ENCODE measurements at places on chromosomes 1 and 21.

DNA sequence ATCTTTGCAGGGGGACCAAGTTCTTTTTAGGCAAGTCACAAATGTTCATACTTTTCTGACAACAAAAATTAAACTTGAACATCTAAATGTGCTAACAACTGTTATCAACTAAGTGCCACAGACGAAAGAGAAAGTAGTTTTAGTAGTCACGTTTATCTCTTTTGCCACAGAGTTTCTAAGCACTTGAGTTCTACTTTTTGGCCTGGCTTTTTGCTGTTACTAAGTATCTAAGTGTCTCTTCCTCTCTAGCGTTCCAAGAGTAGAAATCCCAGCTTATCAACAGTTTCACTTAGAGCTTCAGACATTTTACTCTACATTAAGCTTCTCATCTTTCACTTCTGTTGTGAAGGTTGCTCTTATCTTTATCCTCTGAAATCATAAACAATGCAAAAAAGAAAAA lies 34.2 kb downstream of the GATAD2B start:
- DNase-seq, result no peak

GRCh38 chr1:10146391-10146790 lies 64.0 kb upstream of the KIF1B start:
- no peak for DNase-seq

DNA sequence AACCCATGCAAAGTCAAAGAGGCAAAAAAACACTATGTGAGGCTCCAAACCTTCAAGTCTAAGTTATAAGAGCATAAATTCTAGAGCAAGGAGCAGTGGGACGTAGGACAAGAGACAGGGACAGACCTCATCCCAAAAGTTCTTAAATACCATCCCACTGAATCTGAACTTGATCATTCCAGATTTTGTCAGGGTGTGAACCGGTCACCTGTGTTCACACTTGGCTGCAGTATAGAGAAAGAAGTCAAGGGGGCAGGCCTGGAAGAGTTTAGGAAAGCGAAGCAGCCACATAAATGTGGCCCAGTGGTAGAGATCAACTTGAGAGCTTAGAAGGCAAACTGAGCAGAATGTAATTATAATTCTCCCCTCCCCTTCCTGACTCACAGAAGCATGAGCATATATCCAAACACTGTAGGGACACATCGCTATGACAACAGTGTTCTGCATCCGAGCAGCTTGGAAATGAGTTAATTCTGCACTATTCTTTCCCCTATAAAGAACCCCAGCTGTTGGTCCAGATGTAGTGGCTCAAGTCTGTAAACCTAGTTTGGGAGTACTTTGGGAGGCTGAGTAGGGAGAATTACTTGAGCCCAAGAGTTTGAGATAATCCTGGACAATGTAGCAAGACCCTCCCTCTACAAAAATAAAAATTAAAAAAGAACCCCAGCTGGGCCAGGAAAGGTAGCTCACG lies 2.7 kb downstream of the AKR7A2 start:
- DNase-seq, result peak; percentile 45

GRCh38 chr1:98692482-98692881 lies 31.0 kb downstream of the SNX7 start:
- DNase-seq, result no peak

DNA sequence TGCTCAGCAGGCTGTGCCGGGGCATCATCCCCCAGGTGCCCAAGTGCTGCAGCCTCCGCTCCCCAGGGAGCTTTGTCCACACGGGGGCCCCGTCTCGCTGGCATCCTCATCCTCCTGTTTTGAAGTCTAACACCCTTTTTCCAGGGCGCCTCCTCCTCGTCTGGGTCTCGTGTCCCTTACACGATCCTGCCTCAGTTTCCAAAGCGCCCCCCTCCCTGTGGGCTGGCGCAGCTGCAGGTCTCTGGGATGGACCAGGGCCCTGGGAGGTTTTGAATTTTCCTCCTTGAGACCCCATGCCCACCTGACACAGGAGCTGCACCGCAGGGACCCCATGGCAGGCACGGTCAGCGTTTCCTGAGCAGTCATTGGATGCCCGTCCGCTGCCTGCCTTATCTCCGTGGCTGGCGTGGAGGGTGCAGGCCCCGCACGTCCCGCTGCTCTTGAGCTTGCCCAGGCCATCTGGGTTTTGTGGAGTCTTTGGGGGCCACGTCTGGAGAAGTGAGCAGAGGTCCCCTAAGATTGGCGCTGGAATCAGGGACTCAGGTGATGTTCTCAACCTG lies 37.4 kb upstream of the DIP2A start:
- DNase-seq, result no peak

DNA sequence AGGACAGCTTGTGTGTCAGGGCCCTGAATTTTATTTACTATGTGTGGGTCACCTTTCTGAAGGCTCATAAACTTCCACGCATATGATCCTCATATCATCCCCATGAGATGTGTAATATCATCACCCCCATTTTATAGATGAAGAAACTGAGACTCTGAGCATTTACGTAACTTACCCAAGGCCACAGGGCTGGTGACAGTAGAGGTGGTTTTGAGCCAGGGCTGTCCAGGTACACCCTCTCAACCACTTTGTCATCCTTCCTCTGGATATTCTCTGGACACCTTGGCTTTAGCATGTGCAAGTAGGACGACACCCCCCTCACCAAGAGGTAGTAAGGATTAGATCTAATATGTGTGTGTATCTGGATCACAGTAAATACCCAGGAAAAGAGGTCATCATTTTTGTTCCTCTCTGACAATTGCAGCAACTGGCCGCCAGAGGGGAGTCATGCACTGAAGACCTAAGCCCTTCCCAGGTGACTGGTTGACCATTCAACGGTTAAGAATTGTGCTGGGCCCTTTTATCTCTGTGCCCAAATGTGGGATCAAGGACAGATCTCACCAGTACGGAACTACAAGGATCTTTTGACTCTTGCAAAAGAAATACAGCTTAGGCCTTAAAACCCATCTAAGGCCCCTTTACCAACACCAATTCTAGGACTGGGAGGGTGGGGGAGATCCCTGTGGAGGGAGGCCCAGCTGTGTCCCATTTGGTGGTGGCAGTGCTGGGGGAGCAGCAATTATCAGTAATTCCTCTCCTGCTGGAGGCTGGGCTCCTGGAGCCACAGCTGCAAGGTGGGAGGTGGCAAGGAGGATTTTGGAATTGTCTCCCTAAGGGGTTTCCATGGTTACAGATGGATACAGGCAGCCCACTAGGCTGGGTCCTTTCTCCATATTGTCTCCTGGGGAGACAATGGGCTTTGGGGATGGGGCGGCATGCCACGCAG lies 13.7 kb upstream of the E2F2 start:
- DNase-seq, result no peak

DNA sequence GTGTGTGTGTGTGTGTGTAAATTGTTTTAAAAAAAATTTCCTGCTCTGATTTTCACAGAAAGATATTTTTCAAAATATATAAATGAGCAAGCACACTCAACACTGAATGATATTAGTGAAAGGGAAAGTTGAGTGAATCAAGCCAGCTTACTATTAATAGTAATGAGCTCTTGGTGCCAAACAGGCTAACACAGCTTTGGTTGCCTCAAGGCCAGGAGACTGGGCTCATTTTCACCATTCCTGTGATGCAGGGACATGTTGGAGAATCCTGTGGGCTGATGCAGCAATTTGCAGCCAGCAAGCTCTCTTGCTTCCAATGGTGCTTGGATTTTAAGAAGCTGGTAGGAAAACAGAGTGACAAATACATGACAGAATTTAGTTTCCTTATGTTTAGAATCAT lies 30.2 kb downstream of the PLA2G4A start:
- DNase-seq, result no peak

DNA sequence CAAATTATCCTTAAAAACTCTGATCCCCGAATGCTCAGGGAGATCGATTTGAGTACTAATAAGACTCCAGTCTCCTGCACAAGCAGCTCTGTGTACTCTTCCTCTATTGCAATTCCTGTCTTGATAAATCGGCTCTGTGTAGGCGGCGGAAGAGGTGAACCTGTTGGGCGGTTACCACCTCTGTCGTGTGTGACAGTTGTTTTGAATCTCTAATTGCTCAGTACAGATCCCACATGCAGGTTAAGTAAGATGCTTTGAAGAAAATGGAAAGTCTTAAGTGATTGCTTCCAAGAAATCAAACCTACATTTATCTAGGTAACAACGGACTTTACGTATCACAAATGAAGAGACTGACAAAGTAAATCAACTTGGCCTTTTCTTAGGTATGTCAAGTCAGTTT lies 35.5 kb downstream of the COA6 start:
- DNase-seq, result no peak

GRCh38 chr1:226532553-226532952 lies 16.0 kb upstream of the STUM start:
- no peak for DNase-seq

DNA sequence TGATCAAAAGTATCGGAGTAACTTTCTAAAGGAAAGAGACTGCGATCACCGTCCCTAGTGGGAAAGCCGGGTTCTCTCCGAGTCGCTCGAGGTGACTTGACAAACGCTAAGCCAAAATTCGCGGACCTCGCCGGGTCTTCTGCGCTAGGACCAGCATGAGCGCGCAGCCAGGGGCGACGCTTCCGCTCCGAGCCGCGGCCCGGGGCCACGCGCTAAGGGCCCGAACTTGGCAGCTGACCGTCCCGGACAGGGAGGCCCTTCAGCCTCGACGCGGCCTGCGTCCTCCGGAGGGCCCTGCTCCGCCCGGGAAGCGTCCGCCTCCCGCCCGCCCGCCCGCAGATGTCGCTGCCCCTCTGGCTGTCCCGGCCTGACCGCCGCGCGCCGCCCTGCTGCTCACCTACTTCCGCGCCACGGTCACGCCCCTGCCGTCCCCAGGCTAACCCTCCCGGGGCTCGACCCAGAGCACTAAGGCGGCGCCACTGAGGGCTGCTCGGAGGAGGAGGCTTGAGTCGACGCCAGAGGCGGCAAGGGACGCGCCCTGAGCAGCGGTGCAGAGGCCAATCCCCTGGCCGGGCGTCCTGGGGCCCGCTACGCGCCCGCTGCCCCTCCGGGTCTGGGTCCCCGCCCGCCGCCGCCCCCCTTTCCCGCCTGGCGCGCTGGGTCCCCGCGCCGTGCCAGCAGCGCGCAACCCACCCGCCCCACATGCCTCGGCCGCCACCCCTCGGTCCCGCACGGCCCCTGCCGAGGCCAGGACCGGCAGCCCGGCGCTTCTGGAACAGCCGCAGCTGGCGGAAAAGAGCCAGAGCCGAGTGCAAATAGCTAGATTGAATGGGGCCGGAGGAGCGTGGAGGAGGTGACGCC lies 896 bp upstream of the DUSP10 start:
- no peak for DNase-seq

DNA sequence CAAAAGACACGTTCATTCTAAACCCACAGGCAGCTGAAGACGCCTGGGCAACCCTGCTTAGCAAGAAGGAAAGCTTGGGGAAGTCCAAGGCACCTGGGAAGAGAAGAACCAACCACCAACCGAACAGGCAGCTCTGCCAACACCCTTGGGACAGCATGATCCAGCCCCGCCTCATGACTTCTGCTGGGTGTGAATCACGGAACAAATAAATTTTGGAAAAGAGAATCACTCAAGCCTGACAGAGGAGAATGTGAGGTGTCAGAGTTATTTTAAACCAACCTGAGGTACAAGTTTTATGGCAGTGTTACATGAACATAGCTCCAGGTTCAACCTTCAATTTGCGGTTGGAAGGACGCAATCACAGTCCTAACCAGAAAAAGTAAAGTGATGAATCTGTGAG lies 10.0 kb upstream of the PADI4 start:
- no peak for DNase-seq

GRCh38 chr21:44874497-44875315 lies 1.2 kb upstream of the PTTG1IP start:
- DNase-seq, result no peak

- DNase-seq, result no peak
These were observed 71.7 kb downstream of the EDEM3 start for GRCh38 chr1:184682956-184683355.

GRCh38 chr1:229064320-229065168 lies 206.4 kb upstream of the RAB4A start:
- DNase-seq, result no peak

DNA sequence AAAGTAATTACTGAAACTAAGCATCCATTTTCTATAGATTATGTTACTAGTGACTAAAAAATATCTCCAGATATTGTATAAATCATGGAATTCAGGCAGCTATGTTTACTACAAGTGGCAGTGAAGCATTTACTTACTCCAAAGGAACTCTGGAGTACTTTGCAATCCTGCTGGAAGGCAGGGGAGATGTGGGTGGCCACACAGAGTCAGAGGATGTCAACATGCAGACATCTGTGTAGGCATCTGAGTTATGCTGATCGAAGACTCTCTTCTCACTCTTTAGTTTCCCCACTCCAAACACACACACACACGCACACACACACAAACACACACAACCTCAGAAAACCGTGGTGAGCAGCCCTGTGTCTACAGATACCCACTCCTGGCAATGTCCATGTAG lies 112.9 kb downstream of the ST6GALNAC3 start:
- DNase-seq, result no peak

DNA sequence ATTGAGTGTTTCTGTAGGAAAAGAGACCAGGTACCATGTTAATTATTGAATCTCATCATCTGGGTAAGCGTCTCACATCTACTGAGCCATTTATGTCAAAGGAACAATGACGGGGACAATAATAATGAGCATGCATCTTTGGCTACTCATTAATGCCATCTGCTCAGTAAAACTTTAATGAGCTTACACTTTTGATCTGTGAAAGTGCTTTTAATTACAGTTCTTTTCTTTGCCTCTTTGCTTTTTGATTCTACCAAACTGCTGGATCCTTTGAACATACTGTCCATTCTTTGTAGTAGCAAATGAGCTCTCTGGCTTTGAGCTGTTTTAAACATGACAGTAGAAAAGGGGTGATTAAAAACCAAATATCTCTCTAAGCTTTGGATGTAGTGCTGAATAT lies 181.2 kb upstream of the IVNS1ABP start:
- DNase-seq, result no peak

DNA sequence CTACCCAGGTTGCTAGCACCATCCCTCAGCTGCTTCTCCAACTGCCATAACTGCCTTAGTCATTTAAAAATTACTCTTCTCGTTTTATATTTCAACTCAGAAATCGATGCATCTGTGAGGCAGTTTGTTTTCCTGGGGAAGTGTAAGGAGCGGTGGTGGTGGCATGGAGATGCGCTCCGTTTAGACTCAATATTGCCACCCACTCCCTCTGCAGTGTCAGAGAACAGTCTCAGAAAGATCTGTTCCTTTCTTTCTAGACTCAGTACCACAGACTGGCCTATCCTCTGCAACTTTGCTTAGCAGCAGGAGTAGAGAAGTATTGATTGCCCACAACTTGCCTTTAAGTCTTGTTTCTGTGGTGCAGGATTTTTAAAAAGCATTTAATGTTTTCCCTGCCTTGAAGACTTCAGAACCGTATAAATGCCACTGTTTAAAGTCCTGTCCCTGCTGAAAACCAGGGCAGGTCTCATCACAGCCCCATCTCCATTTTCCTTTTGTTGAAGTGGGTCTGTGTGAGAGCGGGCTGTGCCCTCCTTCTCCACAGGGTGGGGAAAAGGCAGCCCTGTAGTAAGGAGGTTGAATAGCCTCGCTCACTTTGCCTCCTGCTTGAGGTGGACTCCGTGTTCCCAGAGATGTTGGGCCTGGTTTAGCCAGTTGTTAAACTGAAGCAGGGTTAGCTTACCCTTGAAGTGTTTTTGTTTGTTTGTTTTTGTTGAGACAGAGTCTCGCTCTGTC lies 105.2 kb downstream of the NFIA start:
- DNase-seq, result no peak
